ENCODE measurements at places on chromosomes 1 and 21.

GRCh38 chr1:223724376-223724775, 12.0 kb downstream of the CAPN2 start:
- DNase-seq, result no peak

DNA sequence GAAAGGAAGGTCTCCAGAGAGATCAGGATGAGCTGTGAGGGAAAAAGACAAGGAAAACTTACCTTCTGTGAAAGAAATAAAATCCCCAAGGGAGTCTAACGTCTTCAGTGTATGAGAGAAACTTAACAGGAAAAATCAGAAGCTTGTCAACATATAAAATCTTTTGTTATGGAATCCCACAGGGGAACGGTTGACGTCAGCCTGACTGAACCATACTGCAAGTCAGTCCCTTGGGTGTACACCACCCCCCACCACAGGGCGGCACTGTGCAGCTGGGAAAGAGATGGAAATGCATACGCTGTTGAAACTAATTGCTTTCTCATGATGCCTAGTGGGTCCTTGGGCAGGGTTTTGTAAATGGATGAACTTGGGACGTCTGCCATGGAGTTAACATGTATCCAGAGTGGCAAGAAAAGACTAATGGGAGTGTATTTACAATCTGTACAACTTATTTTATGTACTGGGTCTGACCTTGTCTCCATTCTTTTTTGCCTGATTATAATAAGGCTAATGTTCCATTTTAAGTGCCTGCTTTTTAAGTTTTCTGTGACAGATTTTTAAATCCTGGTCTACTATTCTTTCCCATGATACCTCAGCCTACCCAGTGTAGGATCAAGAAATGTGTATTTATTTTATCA, 22.7 kb downstream of the UTP25 start:
- peak; percentile 37 for DNase-seq

DNA sequence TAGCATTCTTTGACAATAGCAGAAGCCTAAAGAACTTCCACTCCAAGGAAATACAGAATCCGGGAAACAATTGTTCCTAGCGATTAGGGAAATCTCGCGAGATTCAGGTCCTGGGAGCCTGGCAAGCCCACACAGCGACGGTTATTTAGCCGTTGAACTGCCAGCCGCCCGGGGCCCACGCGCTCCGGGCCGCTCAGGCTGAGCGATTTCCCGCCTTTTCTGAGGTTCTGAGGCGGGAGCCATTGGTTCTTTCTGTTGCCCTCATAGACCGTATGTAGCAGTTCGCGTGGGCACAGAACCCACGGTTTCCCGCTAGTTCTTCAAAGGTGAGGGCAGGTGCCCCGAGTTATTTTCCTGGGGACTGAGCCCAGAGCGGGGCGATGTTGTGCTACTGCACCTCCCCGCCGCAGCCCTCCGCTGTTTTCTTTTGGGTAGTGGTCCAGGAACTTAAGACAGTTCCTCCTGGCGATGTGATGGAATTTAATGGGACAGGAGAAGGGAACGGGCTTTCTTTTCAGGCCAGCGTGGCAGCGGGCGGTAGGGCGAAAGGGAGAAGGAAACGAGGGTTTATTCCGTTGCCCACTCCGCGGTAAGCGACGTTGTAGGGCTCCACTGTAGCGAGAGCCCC, at the start of gene SYCP1:
TSS of gene SYCP1 (plus strand) at position 171 of the 628 bp plus-strand sequence. CDS start 602 bp downstream, outside the sequence.
- DNase-seq, result no peak

GRCh38 chr1:29249170-29249691, 12.9 kb downstream of the PTPRU start:
- no peak for DNase-seq

DNA sequence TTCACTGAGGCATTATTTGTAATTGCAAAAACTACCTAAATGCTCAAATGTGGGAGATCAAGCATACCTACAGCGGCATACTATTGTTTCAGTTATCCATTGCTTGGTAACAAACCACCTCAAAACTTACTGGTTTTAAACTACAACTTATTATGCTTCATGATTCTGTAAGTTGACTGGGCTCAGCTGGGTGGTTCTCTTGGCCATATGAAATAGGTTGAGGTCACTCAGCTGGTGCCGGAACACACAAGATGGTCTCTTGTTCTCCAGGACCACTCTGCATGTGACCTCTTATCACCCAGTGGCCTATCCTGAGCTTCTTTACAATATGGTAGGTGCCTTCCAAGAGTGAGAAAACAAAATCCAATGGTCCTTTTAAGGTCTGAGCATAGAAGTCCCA, 195.4 kb upstream of the FGGY start:
- no peak for DNase-seq

Data from MM.1S (cell line).